ENCODE measurements at places on chromosomes 4 and X. TPM values are rescaled to one million over a fixed set of nuclear protein-coding genes. Genes with fewer than 3 reads are reported as not detected.

CTBP1 gene
- total RNA-seq = 483 TPM

BMP3 gene
- 14.9 TPM for total RNA-seq

IL2RG gene
- 24.1 TPM for total RNA-seq

FDCSP gene
- total RNA-seq = not detected

ITIH6 gene
- total RNA-seq = not detected

PRDM5 gene
- 14.8 TPM for total RNA-seq

SLC38A5 gene
- total RNA-seq = 32.4 TPM

RASSF6 gene
- total RNA-seq = 8.3 TPM

EPHA5 gene
- total RNA-seq = not detected

RHOXF1 gene
- not detected for total RNA-seq

GPR143 gene
- 2.1 TPM for total RNA-seq

GRCh38 chrX:70254063-70254400 lies 6.0 kb downstream of the P2RY4 start:
- no peak overlapping the region for H3K4me3 ChIP-seq
- H3K27ac ChIP-seq = no peak overlapping the region
- no peak for DNase-seq
- H3K27me3 ChIP-seq = no peaks in the 10 kb centered on the region
- H3K4me1 ChIP-seq = no peaks in the 10 kb centered on the region

DNA sequence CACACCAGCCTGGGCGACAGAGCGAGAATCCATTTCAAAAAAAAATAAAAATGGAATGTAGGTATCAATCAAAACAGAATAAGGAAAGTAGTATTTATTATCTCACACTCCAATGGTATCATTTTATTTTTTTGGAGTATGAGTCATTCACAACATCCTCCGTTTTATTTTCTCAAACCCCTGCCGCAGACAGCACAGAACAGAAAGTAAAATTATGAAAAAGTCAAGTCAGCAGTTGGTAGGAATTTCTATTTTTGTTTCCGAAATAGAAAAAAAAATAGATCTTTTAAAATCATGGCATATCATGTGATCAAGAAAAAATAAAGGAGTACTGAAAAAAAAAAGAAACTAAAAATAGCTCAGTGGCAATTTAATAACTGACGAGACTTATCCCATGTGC lies 490.7 kb upstream of the TENM3 start:
- H3K36me3 ChIP-seq = no peaks in the 10 kb centered on the region
- H3K4me3 ChIP-seq = no peak overlapping the region
- H3K27ac ChIP-seq = no peak overlapping the region
- no peak for DNase-seq

- no peaks in the 10 kb centered on the region for H3K36me3 ChIP-seq
- no peaks in the 10 kb centered on the region for H3K4me1 ChIP-seq
- H3K27me3 ChIP-seq = no peaks in the 10 kb centered on the region
- H3K27ac ChIP-seq = no peak overlapping the region
- H3K4me3 ChIP-seq = no peak overlapping the region
Measured at GRCh38 chr4:103497692-103498091, 222.1 kb downstream of the TACR3 start.

DNA sequence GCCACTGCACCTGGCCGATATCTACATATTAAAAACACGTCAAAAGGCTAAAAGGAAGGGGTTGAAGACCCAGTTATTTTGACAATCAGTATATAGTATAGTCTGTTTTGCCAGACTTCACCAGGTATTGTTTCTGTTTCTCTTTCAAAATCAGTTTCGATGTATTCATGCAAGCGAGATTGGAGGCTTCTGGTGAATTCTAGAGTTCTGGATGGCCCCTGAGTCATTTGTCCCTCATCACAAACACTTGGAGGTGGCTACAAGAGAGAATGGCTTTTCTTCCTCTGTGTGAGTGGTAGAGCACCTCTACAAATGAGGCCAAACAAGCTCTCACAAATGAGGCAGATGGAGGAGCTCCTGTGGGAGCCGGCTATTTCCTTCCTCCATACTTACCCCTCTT lies 68.6 kb upstream of the ADGRG2 start:
- H3K36me3 ChIP-seq = no peaks in the 10 kb centered on the region
- H3K27ac ChIP-seq = no peak overlapping the region
- no peaks in the 10 kb centered on the region for H3K4me1 ChIP-seq
- H3K27me3 ChIP-seq = no peaks in the 10 kb centered on the region
- no peak overlapping the region for H3K4me3 ChIP-seq

- no peaks in the 10 kb centered on the region for H3K4me1 ChIP-seq
- no peak for DNase-seq
- H3K27ac ChIP-seq = no peak overlapping the region
- no peaks in the 10 kb centered on the region for H3K27me3 ChIP-seq
Measured at GRCh38 chr4:22363787-22364186, 152.1 kb downstream of the ADGRA3 start.

- peaks cover 6% of the 10 kb centered on the region for H3K4me1 ChIP-seq
- H3K27ac ChIP-seq = no peak overlapping the region
- H3K4me3 ChIP-seq = no peak overlapping the region
Measured at GRCh38 chr4:10048941-10049697, 27.8 kb upstream of the SLC2A9 start.

DNA sequence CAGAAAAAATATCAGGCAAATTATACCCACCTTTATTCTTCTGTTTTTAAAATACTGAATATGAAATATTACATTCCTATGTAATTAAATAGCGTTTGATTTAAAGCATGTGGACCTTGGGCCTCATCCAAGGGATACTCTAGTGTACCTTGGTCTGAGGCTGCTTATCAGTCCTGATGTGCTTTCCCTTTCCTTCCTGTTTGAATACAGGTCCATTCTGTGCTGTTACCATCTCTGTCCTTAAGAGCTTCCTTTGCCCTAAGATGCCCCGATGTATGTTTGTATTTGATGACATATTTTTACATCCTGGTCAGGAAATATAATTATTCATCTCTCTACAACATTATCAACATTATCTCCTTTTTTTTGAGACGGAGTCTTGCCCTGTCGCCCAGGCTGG lies 24.1 kb downstream of the FAT4 start:
- peaks cover 7% of the 10 kb centered on the region for H3K4me1 ChIP-seq
- no peak overlapping the region for H3K27ac ChIP-seq
- H3K4me3 ChIP-seq = no peak overlapping the region
- DNase-seq = no peak
- H3K27me3 ChIP-seq = no peaks in the 10 kb centered on the region

DNA sequence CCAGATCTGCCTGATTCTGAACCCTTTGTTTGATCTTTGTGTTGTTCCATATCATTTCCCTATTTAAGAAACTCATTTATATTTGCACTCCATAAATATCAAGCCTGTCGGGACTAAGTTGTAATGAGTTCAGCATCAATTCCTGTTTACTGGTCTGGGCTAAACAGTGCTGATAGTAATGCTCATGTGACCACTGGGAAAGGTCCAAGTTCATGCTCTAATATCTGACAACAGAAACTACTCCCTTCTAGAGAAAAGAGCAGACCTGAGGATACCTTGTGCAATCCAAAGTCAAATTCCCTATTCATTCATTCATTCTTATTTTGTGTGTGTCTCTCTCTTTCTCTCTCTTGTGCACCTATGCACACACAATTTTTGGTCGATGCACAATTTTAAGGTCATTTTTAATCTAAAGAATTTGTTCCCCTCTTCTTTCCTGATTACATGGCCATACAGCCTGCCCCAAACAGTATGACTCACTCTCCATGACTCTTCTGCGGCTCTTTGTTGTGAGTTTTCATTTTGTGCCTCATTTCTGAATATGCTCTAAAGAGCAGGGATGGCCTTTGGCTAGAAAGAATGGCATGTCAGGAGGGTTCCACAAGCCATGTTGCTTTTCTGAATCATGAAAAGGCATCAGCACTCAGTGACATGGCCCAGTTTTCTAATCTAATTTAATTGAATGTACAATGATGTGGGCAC lies 664.3 kb downstream of the RPA4 start:
- no peak for DNase-seq
- no peak overlapping the region for H3K27ac ChIP-seq
- no peaks in the 10 kb centered on the region for H3K4me1 ChIP-seq

GRCh38 chr4:30770812-30771211 lies 50.6 kb downstream of the PCDH7 start:
- no peak for DNase-seq
- no peak overlapping the region for H3K27ac ChIP-seq
- H3K4me1 ChIP-seq = no peaks in the 10 kb centered on the region

GRCh38 chrX:12225107-12225506 lies 86.8 kb downstream of the FRMPD4 start:
- no peaks in the 10 kb centered on the region for H3K36me3 ChIP-seq
- H3K4me1 ChIP-seq = no peaks in the 10 kb centered on the region
- H3K27ac ChIP-seq = no peak overlapping the region
- no peaks in the 10 kb centered on the region for H3K27me3 ChIP-seq
- no peak overlapping the region for H3K4me3 ChIP-seq
- no peak for DNase-seq

DNA sequence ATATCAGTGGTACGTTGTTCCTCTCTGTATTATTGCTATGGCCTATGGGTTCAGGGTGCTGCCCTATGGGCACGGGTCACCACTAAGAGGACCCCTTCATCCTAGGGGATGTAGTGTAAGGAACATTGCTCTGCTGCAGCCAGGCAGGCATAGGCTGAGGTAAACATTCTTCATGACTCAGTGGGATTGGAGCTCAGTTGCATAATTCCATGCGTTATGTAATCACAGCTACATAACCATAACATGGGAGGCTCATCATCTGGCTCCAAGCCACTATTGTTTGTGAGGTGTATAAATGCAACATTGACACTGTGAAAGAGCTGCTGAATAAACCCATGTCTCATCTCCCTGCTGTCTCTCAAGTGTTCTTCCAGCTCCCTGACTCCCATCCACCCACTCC lies 375.2 kb downstream of the MAGEE1 start:
- H3K27me3 ChIP-seq = no peaks in the 10 kb centered on the region
- H3K36me3 ChIP-seq = no peaks in the 10 kb centered on the region
- no peak overlapping the region for H3K27ac ChIP-seq
- H3K4me3 ChIP-seq = no peak overlapping the region
- no peaks in the 10 kb centered on the region for H3K4me1 ChIP-seq

GRCh38 chr4:87978681-87979080 lies 3.2 kb downstream of the SPP1 start:
- no peak for DNase-seq
- no peaks in the 10 kb centered on the region for H3K4me1 ChIP-seq
- H3K27me3 ChIP-seq = no peaks in the 10 kb centered on the region
- no peak overlapping the region for H3K27ac ChIP-seq
- no peaks in the 10 kb centered on the region for H3K36me3 ChIP-seq

DNA sequence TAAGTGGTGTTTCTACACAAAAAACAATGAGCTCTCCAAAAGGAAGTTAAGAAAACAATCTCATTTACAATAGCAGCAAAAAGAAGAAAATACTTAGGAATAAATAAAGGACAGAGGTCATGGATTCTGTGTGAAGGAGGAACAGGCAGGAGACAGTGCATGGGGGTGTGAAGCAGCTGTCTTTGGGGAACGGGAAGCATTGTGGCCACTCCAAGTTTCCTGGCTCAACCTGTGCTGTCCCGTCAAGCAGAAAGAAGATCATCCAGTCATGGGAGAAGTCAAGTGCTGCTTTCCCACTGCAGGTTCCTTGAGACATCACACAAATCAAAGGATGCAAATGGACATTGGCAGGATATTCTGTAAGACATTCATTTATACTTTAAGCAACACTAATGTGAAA lies 66.1 kb upstream of the MAML3 start:
- no peaks in the 10 kb centered on the region for H3K36me3 ChIP-seq
- no peak for DNase-seq
- no peaks in the 10 kb centered on the region for H3K27me3 ChIP-seq
- no peak overlapping the region for H3K27ac ChIP-seq
- no peak overlapping the region for H3K4me3 ChIP-seq
- H3K4me1 ChIP-seq = no peaks in the 10 kb centered on the region

GRCh38 chr4:136599890-136600289 lies 932.4 kb downstream of the PCDH18 start:
- H3K27me3 ChIP-seq = no peaks in the 10 kb centered on the region
- H3K36me3 ChIP-seq = no peaks in the 10 kb centered on the region
- DNase-seq = no peak
- H3K4me1 ChIP-seq = no peaks in the 10 kb centered on the region

- no peaks in the 10 kb centered on the region for H3K4me1 ChIP-seq
- H3K36me3 ChIP-seq = no peaks in the 10 kb centered on the region
- no peak overlapping the region for H3K27ac ChIP-seq
- DNase-seq = peak; percentile 76
- H3K27me3 ChIP-seq = no peaks in the 10 kb centered on the region
Measured at GRCh38 chrX:1507511-1508463, 29.2 kb downstream of the P2RY8 start.

DNA sequence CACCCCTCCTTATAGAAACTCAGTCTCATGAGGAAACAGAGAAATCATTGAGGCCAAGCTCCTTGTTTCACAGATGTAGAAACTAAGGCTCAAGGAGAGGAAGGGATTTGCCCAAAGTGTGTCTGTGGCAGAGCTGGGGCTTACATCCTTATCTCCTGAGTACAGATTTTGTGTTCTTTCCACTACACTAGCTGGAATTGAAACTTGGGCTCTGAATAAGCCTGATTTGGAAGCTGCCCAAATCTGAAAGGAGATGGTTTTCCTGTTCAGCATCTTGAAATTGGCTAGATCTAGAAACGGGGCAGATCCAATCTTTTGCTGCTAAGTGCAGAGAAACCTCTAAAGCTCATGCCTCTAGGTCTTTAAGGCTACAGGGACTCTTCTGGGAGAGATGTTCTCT lies 24.3 kb downstream of the AWAT2 start:
- no peaks in the 10 kb centered on the region for H3K27me3 ChIP-seq
- H3K36me3 ChIP-seq = no peaks in the 10 kb centered on the region
- DNase-seq = no peak

DNA sequence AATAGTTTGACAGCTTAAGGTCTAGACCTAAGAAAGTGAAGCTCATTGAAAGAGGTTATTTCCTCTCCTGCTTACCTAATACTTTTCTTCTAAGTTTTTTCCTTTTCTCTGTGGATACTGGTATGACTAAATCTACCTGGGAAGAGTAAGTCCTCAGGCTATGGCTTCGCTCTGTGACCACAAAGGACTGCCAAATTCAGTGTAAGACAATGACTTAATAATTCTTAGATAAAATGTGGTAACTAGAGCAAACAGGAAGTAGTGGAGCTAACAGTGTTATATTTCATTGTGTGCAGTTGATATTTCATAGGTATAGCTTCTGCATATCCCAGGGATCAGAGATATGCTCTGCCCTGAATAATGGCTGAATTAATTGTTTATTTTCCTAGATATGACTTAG lies 418.9 kb downstream of the CCSER1 start:
- no peaks in the 10 kb centered on the region for H3K36me3 ChIP-seq
- no peak for DNase-seq
- no peak overlapping the region for H3K27ac ChIP-seq
- no peak overlapping the region for H3K4me3 ChIP-seq

- H3K27me3 ChIP-seq = no peaks in the 10 kb centered on the region
- no peaks in the 10 kb centered on the region for H3K4me1 ChIP-seq
- no peak for DNase-seq
- no peaks in the 10 kb centered on the region for H3K36me3 ChIP-seq
Measured at GRCh38 chrX:37455381-37455780, 106.2 kb downstream of the PRRG1 start.

GRCh38 chrX:123408821-123409737 lies 225.0 kb downstream of the GRIA3 start:
- no peaks in the 10 kb centered on the region for H3K4me1 ChIP-seq
- no peak for DNase-seq
- no peaks in the 10 kb centered on the region for H3K27me3 ChIP-seq
- H3K36me3 ChIP-seq = no peaks in the 10 kb centered on the region
- H3K4me3 ChIP-seq = no peak overlapping the region
- H3K27ac ChIP-seq = no peak overlapping the region

- peaks cover 19% of the 10 kb centered on the region for H3K36me3 ChIP-seq
- DNase-seq = no peak
- no peak overlapping the region for H3K27ac ChIP-seq
- H3K27me3 ChIP-seq = no peaks in the 10 kb centered on the region
- H3K4me3 ChIP-seq = no peak overlapping the region
Measured at GRCh38 chr4:118734491-118735205, 49.5 kb downstream of the METTL14 start.

- H3K27ac ChIP-seq = peak overlapping the region; percentile 89
- no peaks in the 10 kb centered on the region for H3K36me3 ChIP-seq
- peak; percentile 34 for DNase-seq
- no peaks in the 10 kb centered on the region for H3K27me3 ChIP-seq
Measured at GRCh38 chrX:68832101-68832416, 3.2 kb downstream of the EFNB1 start.

Measured in upper lobe of left lung (tissue), 6 donors.